ENCODE measurements at places on chromosomes 5 and 9. TPM values are rescaled to one million over a fixed set of nuclear protein-coding genes. Genes with fewer than 3 reads are reported as not detected.

The NR6A1 gene
- total RNA-seq = 1.3 TPM

The SOX30 gene
- not detected for total RNA-seq

The POLR3G gene
- total RNA-seq = 40.8 TPM

The TLE4 gene
- total RNA-seq = 9.7 TPM

The LIX1 gene
- not detected for total RNA-seq

The CAMK4 gene
- 10.8 TPM for total RNA-seq

The IL9 gene
- total RNA-seq = not detected

The HEMGN gene
- total RNA-seq = not detected

The FOXD4 gene
- not detected for total RNA-seq

The C9 gene
- total RNA-seq = 1.1 TPM

The ZCCHC7 gene
- total RNA-seq = 22.2 TPM

The ANKRD20A1 gene
- 0.12 TPM for total RNA-seq

The PCDHGA12 gene
- total RNA-seq = 21.5 TPM

The PRR16 gene
- 5.9 TPM for total RNA-seq

The PRRX2 gene
- 2.0 TPM for total RNA-seq

The GBGT1 gene
- 3.2 TPM for total RNA-seq

The PGM5 gene
- total RNA-seq = 74.4 TPM

The C9orf50 gene
- total RNA-seq = 0.12 TPM

The COL5A1 gene
- total RNA-seq = 238 TPM

The C1QTNF3 gene
- 1.4 TPM for total RNA-seq

The TSSK1B gene
- total RNA-seq = 0.11 TPM

Data from uterine smooth muscle cell (primary cell).